ENCODE measurements at places on chromosomes 13 and 19.

DNA sequence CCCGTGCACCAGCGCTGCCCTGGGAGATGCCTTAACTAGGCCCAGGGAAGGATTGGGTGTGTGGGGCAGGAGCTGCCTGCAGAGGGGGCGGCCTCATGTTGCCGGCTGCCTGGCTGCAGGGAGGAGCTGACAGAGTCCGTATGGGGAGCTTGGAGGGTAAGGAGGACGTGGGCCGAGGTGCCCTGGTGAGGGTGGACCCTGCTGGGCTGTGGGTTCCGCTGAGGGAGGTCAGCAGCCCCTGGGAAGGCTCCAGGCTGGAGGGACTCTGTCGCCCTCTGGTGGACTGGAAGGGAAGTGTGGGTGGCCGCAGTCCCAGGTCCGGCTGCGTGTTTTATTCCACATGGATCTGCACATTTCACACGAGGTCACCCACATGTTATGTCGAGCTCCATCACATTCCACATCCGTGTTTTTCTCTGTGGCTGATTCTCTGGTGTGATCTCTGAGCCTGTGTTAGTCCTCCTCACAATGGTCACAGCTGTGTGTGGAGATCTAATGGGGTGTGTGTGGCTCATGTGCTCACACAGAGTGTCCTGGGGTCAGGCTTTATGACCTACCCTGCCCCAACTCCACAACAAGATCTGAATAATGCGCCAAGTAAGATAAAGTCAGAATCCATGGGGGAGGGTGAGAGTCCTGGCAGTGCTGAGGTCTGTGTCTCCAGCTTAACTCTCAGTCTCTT is 1.8 kb upstream of the CEACAM8 start:
- DNase-seq: no peak

DNA sequence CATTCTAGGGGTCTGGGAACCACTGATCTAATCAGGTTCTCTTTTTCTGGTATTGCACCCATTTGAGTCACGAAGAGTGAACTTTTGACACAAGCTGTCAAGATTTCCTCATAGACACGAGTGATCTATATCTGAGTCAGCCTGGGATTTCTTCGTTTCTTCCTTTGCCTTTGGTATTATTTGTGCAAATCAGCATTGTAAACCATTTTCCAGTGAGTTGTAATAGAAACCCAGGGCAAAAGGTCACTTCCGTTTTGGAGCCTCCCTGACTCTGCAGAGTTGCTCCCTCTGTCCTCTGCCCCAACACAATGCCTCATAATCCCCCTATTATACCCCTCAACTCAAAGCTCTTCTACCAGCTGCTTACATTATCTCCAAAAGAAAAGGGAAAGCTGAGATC is 615.1 kb downstream of the EFNB2 start:
- no peak for DNase-seq

DNA sequence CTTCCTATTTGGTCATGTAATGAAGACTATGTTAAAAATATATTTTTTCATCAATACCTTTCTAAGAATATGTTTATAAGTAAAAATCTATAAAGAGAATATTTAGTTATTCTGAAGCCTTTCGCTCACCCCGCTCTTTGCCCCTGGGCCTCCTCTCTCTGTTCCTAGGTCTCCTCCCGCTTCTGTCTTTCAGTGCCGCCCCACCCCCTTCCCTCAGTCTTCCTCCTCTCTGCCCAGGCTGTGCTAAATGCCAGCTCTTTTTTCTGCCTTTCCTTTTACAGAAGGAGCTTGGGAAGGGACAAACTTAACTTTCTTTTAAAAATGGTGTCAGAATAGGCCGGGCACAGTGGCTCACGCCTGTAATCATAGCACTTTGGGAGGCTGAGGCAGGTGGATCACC is 22.8 kb downstream of the HIF3A start:
- DNase-seq: no peak

DNA sequence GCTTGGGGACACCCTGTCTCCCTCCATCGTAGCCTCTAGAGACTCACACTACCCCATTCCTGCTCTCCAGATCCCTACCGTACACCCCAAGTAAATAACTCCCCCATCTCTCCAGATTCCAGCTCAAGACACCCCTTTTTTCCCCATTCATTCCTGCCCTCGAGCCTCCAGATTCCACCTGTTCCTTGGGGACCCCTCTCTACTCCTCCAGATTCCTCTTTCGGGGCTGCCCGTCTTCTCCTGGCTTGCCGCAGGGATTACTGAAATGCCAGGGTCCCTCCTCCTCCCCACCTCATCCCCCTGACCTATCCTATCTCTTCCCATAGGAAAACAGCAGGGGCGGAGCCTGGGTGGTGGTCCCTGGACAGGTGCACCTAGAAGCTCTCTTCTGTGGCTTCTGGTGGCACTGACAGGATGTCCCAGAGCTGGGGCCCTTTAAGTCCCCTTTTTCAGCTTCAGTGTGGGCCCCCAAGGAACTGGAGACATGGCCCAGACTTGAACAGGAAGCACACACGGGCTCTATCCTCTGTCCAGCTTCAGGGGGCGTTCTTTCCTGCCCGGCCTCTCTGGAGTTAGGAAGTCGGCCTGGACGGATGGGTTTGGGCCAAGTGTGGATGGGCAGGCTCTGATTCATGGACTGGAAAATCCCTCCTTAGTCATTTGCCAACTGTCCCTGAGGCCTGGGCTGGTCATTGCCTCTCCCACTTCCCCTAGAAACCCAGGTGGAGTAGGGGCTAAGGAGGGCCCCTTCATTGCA is 1.2 kb downstream of the ZSWIM4 start:
- no peak for DNase-seq

DNA sequence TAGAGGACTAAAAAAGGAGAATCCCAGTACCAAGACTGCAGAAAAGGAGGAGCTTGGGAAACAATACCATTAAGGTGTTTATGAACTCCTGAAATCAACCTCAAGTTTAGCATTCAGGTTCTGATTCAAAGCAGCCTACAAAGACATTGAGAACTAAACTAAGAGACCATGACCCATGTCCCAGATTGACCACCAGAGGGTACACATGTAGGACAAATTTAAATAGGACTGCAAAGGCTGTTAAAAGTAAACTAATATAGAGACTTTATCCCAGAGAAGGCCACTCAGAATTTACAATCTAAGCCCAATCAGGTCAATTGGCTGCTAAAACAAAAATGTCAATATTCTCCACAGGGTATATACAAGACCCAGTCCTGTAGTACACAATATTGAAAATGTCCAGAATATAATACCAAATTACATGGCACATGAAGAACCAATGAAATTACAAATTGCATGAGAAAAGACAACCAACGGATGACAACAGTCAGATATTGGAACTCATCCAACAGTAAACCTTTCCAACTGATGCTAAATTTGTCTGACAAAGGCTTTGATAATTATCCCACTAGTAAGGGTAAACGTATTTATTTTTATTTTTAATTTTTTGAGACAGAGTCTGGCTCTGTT is 682.4 kb downstream of the UQCRFS1 start:
- no peak for DNase-seq

GRCh38 chr19:40685563-40685962 is 4.9 kb downstream of the NUMBL start:
- no peak for DNase-seq

GRCh38 chr13:91805605-91806004 is 407.2 kb downstream of the GPC5 start:
- no peak for DNase-seq

DNA sequence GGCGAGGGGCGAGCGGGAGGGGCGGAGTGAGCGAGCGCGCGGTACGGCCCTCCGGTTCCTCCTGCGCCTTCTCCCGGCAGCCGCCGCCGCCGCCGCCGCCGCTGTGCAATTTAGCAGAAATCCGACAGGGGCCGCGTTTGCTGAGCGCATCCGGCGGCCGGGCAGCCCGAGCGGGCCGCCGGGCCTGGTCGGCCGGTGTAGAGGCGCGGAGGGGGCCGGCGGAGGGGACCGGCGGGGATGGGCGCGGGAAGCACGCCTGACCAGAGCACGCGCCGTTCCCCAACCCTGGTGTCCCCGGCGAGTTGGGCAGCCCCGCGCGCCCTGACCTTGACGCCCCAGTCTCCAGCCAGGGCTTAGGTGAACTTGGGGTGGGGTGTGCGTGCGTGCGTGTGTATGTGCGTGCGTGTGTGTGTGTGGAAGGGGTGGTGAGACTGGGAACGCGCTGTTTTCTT is 144.5 kb upstream of the ZNF536 start:
- DNase-seq: no peak

DNA sequence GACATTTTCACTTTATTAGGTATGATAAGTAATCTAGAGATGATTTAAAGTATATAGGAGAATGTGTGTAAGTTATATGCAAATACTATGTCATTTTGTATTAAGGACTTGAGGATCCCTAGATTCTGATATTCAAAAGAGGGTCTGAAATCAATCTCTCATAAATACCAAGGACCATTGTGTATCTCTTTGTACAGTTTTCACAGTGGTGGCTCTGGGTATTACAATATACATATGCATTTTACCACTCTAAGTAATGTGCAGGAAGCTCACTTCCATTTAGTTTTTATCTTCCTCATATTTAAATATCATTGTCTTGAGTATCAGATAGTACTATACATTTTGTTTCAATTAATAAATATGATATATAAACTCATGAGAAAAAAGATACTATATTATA is 862.6 kb upstream of the PCDH20 start:
- no peak for DNase-seq

- peak; percentile 96 for DNase-seq
Observed at GRCh38 chr13:30690282-30691188, 44.8 kb upstream of the ALOX5AP start.

DNA sequence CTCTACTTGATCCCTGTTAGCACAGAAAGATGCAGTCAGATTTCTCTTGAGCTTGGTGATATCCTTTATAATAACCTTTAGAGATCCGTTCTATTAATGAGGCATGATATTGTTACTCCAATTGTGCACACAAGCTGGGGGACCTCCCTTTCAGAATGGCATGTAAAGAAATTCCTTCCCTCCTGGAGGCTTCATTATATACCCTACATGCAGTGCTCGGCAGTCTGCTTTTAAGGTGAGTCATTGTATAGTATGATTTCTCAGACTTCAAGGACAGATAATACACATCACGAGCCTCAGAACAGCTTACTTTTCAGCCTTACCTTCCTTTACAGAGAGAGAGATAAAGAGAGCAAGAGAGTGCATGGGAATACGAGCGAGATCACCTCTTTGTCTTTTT is 261.3 kb downstream of the ATP8A2 start:
- no peak for DNase-seq

GRCh38 chr13:99545979-99546378 is 44.7 kb downstream of the TM9SF2 start:
- DNase-seq: no peak

DNA sequence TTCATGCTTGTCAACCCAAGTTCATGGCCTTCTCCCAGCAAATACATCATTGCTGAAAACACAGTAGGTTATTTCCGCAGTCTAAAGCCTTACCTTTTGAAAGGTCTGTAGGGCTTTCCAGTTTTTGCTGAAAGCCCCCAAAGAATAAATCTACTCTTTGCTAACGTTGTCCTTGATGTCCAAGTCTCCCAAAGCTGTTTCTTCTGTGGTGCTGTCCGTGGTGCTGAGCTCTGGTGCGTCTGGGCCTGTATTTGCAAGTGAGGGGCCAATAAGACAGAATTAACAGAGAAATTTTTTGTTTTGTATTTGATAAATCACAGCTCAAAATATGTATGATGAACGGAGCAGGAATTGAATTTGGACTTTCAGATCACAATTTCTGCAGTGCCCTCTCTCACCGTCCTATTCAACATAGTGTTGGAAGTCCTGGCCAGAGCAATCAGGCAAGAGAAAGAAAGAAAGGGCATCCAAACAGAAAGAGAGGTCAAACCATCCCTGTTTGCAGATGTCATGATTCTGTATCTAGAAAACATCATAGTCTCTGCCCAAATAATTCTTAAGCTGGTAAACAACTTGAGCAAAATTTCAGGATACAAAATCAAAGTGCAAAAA is 9.8 kb upstream of the LGALS16 start:
- no peak for DNase-seq

DNA sequence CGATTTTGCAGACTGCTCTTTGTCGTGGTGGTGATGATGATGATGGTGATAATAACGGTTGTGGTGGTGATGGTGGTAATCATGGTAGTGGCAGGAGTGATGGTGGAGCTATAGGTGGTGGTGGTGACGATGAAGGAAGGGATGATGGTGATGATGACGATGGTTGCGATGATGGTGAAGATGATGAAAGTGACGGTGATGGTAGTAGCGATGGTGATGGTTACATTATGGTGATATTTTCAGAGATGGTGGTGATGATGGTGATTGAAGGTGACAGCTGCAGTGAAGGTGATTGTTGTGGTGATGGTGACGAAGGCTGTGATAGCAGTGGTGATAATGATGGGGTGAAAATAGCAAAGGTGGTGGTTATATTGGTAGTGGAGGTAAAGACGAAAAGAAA is 2.1 kb upstream of the ADGRE3 start:
- no peak for DNase-seq

GRCh38 chr19:10152100-10152499 is 32.4 kb upstream of the EIF3G start:
- no peak for DNase-seq

GRCh38 chr19:13718733-13719132 is 45.6 kb upstream of the MRI1 start:
- peak; percentile 47 for DNase-seq

- DNase-seq: no peak
Observed at GRCh38 chr19:10291554-10292205, 1.9 kb downstream of the ICAM5 start.

GRCh38 chr13:66716538-66716937 is 513.6 kb downstream of the PCDH9 start:
- DNase-seq: no peak

GRCh38 chr13:30192320-30193093 is 114.8 kb downstream of the KATNAL1 start:
- DNase-seq: no peak

DNA sequence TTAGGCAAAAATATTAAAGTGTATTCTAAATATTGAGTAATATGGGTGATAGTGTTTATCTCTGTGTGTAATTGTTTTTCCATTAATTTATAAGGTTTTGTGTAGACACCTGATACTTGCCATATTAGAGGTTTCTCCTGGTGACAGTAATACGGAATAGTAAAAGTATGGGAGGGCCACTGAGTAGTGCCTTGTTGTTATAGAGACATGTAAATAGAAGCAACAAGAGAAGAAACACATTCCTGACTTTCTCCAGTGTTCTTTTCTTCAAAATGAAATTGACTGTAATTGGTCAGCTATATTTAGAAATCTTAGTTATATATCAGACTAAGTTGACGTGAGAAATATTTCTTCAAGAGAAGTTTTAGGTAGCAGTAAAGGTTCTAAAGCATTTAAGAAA is 18.5 kb downstream of the RNASEH2B start:
- peak; percentile 21 for DNase-seq

- DNase-seq: no peak
Observed at GRCh38 chr13:32923725-32924124, 92.5 kb upstream of the KL start.

DNA sequence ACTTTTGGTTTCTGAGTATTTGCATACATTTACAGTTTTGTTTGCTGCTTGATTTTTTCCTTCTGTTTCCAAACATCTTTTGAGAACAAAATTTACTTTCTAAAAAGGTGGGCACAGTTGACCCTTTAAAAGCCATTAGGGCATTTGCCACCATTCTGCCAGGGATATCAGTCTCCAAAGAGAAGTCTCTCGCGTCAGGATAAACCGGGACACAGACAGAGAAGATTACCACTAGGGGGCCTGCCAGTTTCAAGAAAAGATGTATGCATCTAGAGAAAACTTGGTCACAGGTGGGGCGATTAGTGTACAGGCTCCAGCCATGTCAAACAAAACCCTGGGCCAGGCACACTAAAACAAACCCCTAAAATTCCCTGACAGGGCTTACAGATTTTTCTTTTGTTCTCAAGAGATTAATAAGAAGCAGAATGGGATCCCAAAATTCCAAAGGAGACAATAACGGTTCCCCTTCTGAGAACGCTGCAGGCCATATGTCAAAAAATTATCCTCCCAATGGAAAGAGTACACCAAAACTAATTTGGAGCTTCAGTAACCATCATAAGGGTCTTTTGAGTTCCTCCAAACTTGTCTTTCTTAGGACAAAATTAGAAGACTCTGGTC is 10.7 kb upstream of the PABPC3 start:
- no peak for DNase-seq

Measured in skin of body (tissue), 3 donors.